ENCODE measurements at places on chromosomes 7 and 10. TPM values are rescaled to one million over a fixed set of nuclear protein-coding genes. Genes with fewer than 3 reads are reported as not detected.
A peak's percentile ranks its signal among the peaks of the same experiment; 100 is the strongest.

DNA sequence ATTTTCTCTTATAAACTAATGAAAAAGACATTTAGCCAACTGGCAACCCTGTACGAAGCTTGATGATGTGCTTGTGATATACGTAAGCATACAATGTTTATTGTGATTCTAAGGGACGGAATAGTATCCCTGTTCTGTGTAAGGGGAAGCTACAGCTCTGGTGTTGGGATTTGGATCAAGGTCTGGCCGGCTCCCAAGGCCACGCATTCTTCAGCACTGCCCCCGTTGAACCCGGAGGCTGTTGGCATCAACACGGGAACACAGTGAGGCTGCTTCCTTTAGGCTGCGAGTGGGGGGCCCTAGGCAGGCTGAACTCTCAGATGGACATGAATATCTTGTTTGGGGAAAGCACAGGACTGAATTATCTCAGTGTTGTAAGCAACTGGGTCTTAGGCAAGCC, 180.6 kb downstream of the CAMK1D start:
- peaks cover 31% of the 10 kb centered on the region for H3K4me1 ChIP-seq
- no peak overlapping the region for H3K4me3 ChIP-seq
- H3K36me3 ChIP-seq = peaks cover 10% of the 10 kb centered on the region
- no peaks in the 10 kb centered on the region for H3K27me3 ChIP-seq

- H3K27ac ChIP-seq = no peak overlapping the region
- H3K4me3 ChIP-seq = no peak overlapping the region
- peaks cover 35% of the 10 kb centered on the region for H3K27me3 ChIP-seq
- no peak for DNase-seq
- no peaks in the 10 kb centered on the region for H3K36me3 ChIP-seq
Observed at GRCh38 chr7:90155206-90155605, 937 bp downstream of the STEAP1 start.

DNA sequence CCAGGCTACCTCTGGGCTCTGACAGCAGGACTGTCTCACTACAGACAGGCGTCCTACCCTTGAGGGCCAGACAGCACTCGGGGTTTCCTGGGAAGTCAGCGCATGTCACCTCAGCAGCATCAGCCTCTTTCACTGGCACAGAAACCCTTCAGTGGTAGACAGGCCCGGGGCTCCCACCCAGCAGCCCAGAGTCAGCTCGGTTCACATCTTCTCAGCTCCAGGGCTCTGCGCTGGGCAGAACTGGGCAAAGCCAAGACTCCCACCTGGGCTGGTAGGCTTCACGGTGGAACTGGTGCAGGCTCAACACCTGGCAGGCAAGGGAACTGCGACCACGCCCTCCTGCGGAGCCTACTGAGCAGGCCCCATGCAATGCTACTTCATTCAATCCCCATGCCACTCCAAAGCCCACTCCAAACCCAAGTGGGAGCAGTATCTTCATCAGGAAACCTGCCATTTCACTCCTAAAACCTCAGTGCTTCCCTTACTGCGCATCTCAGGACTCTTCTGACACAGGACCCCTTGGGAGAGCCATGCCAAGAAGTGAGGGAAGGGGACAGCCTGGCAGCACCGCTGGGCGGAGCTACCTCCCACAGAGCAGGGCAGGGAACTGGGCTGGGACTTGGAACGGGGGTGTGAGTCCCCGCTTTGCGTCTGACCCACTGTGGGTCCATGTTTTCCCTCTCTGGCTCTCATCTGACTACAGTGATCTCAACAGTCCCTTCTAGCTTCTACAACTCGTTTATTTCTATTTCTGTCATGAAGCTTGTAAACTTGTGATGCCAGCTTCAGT, 60.4 kb downstream of the SCRN1 start:
- no peak overlapping the region for H3K4me3 ChIP-seq
- H3K27ac ChIP-seq = no peak overlapping the region
- peaks cover 17% of the 10 kb centered on the region for H3K36me3 ChIP-seq
- no peaks in the 10 kb centered on the region for H3K4me1 ChIP-seq

- no peak overlapping the region for H3K27ac ChIP-seq
- peaks cover 15% of the 10 kb centered on the region for H3K27me3 ChIP-seq
- no peak for DNase-seq
Observed at GRCh38 chr7:123757095-123757494, 8.3 kb upstream of the WASL start.

DNA sequence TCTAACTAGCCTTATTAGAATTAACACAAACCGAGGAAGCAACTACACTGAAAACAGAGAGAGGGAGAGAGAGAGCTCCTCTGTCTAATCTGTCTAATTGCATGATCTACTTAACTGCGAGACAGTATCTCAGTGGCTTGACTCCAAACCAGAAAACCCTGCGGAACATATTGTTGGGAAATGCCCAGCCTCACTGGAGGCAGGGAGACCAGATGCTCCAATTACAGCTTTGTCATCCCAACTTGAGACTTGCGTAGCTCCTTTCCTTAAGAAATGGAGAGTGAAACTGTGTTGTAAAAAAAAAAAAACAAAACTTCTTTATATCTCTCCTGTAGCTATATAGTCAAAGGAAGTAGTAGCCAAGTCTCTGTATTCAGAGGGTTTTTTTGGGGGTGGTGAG, 52.0 kb upstream of the ZNRF2 start:
- no peak overlapping the region for H3K27ac ChIP-seq
- no peaks in the 10 kb centered on the region for H3K36me3 ChIP-seq

- peaks cover 5% of the 10 kb centered on the region for H3K4me1 ChIP-seq
- H3K27me3 ChIP-seq = no peaks in the 10 kb centered on the region
- no peak overlapping the region for H3K4me3 ChIP-seq
- H3K27ac ChIP-seq = no peak overlapping the region
- H3K36me3 ChIP-seq = peaks cover 16% of the 10 kb centered on the region
Observed at GRCh38 chr7:105156731-105157130, 142.7 kb downstream of the KMT2E start.

DNA sequence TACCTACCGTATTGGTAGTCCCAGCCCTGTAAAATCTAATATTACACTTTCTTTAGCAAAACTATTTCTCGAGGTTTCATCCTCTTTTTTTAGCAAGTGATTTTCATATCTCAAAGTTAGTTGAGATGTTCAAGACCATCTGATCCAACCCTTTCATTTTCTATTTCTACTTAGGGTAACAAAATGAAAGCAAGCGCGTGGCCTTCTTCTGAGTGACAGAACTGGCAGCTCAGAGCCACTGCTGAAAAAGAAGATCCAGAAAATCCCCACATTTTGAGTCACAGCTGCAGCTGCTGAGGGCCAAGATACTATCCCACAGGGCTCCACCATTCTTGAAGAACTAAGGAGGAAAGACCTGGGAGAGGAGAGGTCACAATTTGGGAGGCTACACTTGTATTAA, 24.8 kb upstream of the ZNF800 start:
- peaks cover 52% of the 10 kb centered on the region for H3K4me1 ChIP-seq
- H3K36me3 ChIP-seq = no peaks in the 10 kb centered on the region
- peak; percentile 41 for DNase-seq
- peak overlapping the region; percentile 76 for H3K4me3 ChIP-seq
- peak overlapping the region; percentile 86 for H3K27ac ChIP-seq

DNA sequence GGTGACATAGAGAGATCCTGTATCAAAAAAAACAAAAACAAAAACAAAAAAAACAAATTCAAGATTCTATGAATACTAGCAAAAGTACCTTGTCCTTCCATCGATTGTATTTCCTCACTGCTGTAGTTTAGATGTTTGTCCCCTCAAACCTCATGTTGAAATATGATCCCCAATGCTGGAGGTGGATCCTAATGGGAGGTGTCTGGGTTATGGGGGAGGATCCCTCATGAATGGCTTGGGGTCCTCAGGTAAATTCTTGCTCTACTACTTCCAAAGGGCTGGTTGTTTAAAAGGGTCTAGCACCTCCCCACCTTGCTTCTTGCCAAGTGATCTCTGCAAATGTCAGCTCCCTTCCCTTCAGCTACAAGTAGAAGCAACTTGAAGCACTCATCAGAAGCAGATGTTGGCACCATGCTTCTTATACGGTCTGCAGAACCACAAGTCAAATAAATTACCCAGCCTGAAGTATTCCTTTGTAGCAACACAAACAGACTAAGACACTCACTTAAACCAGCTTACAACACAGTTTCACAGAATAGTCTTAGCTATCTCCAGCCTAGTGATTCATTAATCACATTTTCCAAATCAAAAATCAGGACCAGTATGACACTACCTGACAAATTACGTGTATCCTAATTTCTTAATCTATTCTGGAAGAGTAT, 20.7 kb downstream of the ABI1 start:
- DNase-seq = no peak
- H3K4me3 ChIP-seq = no peak overlapping the region
- H3K27ac ChIP-seq = peak overlapping the region; percentile 95
- H3K4me1 ChIP-seq = peaks cover 87% of the 10 kb centered on the region
- H3K27me3 ChIP-seq = no peaks in the 10 kb centered on the region

GRCh38 chr7:143910473-143911248, 8.7 kb upstream of the TCAF1 start:
- peak overlapping the region; percentile 5 for H3K27ac ChIP-seq
- no peaks in the 10 kb centered on the region for H3K4me1 ChIP-seq
- DNase-seq = no peak
- peaks cover 9% of the 10 kb centered on the region for H3K27me3 ChIP-seq
- H3K4me3 ChIP-seq = no peak overlapping the region

- H3K36me3 ChIP-seq = no peaks in the 10 kb centered on the region
- H3K4me3 ChIP-seq = peak overlapping the region; percentile 80
- peak overlapping the region; percentile 93 for H3K27ac ChIP-seq
- no peaks in the 10 kb centered on the region for H3K27me3 ChIP-seq
- no peak for DNase-seq
Observed at GRCh38 chr7:1511444-1512422, 7.5 kb upstream of the INTS1 start.

DNA sequence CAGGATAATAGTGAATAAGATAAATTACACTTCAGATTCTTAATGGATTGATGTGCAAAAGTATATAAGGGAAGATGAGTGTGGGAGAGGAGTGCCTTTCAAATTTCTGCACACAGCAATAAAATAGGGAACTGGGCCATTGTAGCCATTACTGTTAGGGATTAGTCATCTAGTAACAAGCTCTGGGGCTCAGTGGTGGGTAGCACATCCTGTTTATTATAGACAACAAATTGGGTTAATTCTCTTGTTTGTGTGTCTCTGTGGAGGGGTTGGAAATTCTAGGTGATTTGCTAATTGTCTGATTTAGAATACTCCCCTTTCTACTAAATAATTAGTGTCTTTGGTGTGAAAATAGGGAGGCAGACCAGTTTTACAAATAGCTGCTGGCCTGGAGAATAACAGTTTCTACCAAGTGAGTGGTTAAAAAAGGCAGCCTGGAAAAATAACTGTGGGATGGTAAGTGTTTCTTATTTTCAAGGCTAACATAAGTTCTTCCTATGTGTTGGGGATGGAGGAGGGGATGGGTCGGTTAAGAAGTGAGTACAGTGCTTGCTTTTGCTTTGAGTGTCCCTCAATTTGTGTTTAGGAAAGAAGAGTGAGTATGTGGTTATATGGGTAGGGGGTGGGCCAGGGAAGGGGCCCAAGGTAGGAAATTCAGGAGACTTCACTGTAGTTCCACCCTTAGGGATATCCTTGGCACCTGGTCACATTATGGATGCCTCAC, 43.3 kb upstream of the TMEM248 start:
- H3K27ac ChIP-seq = no peak overlapping the region
- H3K36me3 ChIP-seq = peaks cover 7% of the 10 kb centered on the region

GRCh38 chr10:120115959-120116358, 223.4 kb downstream of the SEC23IP start:
- no peak overlapping the region for H3K4me3 ChIP-seq
- no peak overlapping the region for H3K27ac ChIP-seq
- H3K36me3 ChIP-seq = no peaks in the 10 kb centered on the region
- no peaks in the 10 kb centered on the region for H3K4me1 ChIP-seq
- H3K27me3 ChIP-seq = peaks cover 15% of the 10 kb centered on the region

DNA sequence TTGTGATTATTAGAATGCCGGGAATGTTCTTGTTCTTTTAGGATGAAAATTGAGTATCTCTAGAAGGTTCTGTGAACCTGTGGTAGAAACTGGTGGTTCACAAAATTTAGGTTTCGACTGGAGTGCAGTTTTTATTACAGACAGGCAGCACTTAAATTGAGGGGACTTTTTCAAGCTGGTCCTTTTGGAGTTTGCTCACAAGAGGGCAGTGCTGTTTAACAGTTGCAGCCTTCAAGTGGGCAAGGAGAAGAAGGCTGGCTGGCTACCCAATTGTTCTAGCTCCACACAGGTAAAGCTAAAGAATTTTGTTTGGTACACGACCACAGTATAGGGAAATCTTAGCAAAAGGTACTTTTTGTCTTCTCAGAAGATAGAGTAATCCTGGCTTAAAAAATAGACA, 233.6 kb downstream of the SNX13 start:
- DNase-seq = peak; percentile 24
- H3K27me3 ChIP-seq = no peaks in the 10 kb centered on the region
- H3K4me1 ChIP-seq = no peaks in the 10 kb centered on the region
- no peaks in the 10 kb centered on the region for H3K36me3 ChIP-seq

DNA sequence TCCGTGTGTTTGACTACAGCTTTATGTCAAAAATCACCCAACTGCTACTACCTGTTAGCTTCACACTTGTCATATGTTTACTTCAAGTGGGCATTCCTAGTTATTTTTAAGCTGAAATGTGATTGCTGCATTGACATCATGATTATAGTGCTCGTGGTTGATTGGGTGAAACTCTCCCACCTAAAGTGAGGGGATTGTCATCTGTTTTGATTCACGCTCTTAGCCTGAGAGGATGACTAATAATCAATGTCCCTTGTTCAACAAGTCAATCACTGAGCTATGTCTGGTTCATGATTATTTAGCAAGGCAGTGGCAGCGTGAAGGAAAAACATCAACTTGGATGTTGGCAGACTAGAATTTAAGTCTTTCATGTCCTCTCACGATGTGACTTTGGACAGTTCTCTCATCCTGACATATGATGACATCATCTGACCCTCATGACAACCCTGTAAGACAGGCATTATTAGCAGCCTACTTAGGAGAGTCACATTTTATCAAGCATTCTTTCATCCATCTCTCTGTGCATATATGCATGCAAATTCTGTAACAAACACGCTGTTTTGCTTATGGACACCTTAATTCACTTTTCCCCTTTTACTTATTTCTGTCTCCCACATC, 352.6 kb upstream of the ZMIZ1 start:
- peaks cover 3% of the 10 kb centered on the region for H3K36me3 ChIP-seq
- no peaks in the 10 kb centered on the region for H3K4me1 ChIP-seq
- no peak overlapping the region for H3K4me3 ChIP-seq
- H3K27me3 ChIP-seq = peaks cover 7% of the 10 kb centered on the region
- H3K27ac ChIP-seq = no peak overlapping the region
- DNase-seq = no peak

GRCh38 chr7:117021986-117022385, 68.7 kb downstream of the ST7 start:
- H3K36me3 ChIP-seq = no peaks in the 10 kb centered on the region
- H3K27ac ChIP-seq = no peak overlapping the region
- H3K4me1 ChIP-seq = no peaks in the 10 kb centered on the region
- H3K4me3 ChIP-seq = no peak overlapping the region
- H3K27me3 ChIP-seq = no peaks in the 10 kb centered on the region
- DNase-seq = no peak

- H3K4me1 ChIP-seq = peaks cover 6% of the 10 kb centered on the region
- H3K27me3 ChIP-seq = no peaks in the 10 kb centered on the region
- H3K27ac ChIP-seq = no peak overlapping the region
- DNase-seq = no peak
- no peak overlapping the region for H3K4me3 ChIP-seq
- H3K36me3 ChIP-seq = peaks cover 33% of the 10 kb centered on the region
Observed at GRCh38 chr10:6361869-6362268, 159.1 kb downstream of the PFKFB3 start.

GRCh38 chr10:132739225-132739613, 46.7 kb downstream of the NKX6-2 start:
- no peaks in the 10 kb centered on the region for H3K4me1 ChIP-seq
- no peak overlapping the region for H3K4me3 ChIP-seq
- no peak overlapping the region for H3K27ac ChIP-seq
- no peaks in the 10 kb centered on the region for H3K27me3 ChIP-seq
- DNase-seq = no peak
- H3K36me3 ChIP-seq = no peaks in the 10 kb centered on the region

The HOXA2 gene
- not detected for polyA plus RNA-seq

The OIT3 gene
- polyA plus RNA-seq = not detected

The ACBD7 gene
- polyA plus RNA-seq = not detected

The C7orf33 gene
- not detected for polyA plus RNA-seq
